ENCODE measurements at places on chromosomes 1 and 21. TPM values are rescaled to one million over a fixed set of nuclear protein-coding genes. Genes with fewer than 3 reads are reported as not detected.

S100A2 gene
- total RNA-seq, result 26.8 TPM

SELENBP1 gene
- 6.2 TPM for total RNA-seq

PLD5 gene
- total RNA-seq, result 2.4 TPM

ADAM15 gene
- 109 TPM for total RNA-seq

CDC42SE1 gene
- 89.9 TPM for total RNA-seq

MEX3A gene
- 0.76 TPM for total RNA-seq

HSPB7 gene
- total RNA-seq, result 0.05 TPM

AMY2B gene
- total RNA-seq, result 0.66 TPM

SLC25A34 gene
- 0.10 TPM for total RNA-seq

NID1 gene
- total RNA-seq, result 7.5 TPM

ANGPTL1 gene
- total RNA-seq, result not detected

SRSF11 gene
- 78.8 TPM for total RNA-seq

PRRX1 gene
- total RNA-seq, result not detected

CLEC20A gene
- not detected for total RNA-seq

SPRR3 gene
- not detected for total RNA-seq

FCRLB gene
- 1.6 TPM for total RNA-seq

SLC30A10 gene
- total RNA-seq, result 0.05 TPM

ESPN gene
- 1.2 TPM for total RNA-seq

SAMD13 gene
- total RNA-seq, result 0.81 TPM

GNAT2 gene
- 0.08 TPM for total RNA-seq

C1orf210 gene
- total RNA-seq, result not detected

ADAMTS4 gene
- total RNA-seq, result not detected

B3GALT2 gene
- not detected for total RNA-seq

GPR25 gene
- total RNA-seq, result not detected

LY9 gene
- total RNA-seq, result 0.12 TPM

CHAF1B gene
- total RNA-seq, result 11.9 TPM

SESN2 gene
- total RNA-seq, result 7.3 TPM

SMPDL3B gene
- total RNA-seq, result 1.5 TPM

TMCC2 gene
- 1.5 TPM for total RNA-seq

RNU1-2 gene
- total RNA-seq, result not detected

P3R3URF gene
- not detected for total RNA-seq

ITLN1 gene
- total RNA-seq, result not detected

DNMT3L gene
- total RNA-seq, result not detected

PLA2G2F gene
- not detected for total RNA-seq

PCP4 gene
- total RNA-seq, result not detected

PLA2G2A gene
- not detected for total RNA-seq
